Globus pallidus (tissue), 1 donor: ENCODE measurements at places on chromosomes 16 and 17.

GRCh38 chr17:64315032-64315490, 52.0 kb upstream of the TEX2 start:
- DNase-seq, result no peak

GRCh38 chr17:8503807-8504206, 68.1 kb downstream of the NDEL1 start:
- no peak for DNase-seq

DNA sequence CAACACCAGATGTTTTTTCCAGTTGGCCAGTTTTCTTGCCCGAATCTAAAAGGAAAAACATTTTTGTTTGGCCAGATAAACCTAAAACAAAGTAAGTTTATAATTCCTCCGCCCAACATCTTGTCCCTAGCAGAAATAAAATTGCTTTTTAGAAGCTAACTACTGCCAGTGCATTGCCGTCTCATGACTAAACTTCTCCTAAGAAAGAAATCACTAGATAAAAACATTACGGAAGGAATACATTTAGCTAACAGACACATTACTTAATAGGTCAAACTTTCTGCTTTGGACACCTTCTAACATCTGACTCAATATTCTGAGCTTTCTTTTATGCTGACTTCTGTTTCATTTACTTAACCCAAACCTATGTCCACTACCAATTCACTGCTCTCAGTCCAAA, 36.2 kb downstream of the FBXL20 start:
- DNase-seq, result no peak

GRCh38 chr17:72878975-72879660, 213.4 kb downstream of the SLC39A11 start:
- no peak for DNase-seq

DNA sequence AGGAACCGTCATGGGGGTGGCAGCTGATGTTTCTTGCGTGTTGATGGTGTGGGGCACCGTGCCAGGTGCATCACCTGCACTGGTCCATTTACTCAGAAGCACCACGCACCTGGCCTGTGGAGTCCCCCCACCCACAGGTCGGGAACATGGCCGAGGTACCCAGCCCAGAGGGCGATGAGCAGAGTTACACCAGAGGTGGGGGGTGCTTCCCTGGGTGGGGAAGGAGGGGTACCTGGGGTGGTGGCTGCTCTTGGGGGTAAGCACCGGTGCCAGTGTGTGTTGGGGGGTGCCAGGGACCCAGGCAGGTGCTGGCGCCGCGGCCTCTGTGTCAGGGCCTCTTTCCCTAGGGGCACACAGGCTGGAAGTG, 5.0 kb upstream of the ZNF750 start:
- no peak for DNase-seq

- DNase-seq, result peak; percentile 22
Observed at GRCh38 chr16:68356249-68356918, 45.6 kb downstream of the PRMT7 start.

- peak; percentile 40 for DNase-seq
Observed at GRCh38 chr17:47117386-47117785, 71.7 kb downstream of the CDC27 start.

GRCh38 chr17:29707212-29707571, 84.5 kb upstream of the CORO6 start:
- DNase-seq, result no peak

GRCh38 chr17:81962499-81963441, 1.8 kb upstream of the NOTUM start:
- no peak for DNase-seq

- no peak for DNase-seq
Observed at GRCh38 chr17:40793832-40794231, 5.9 kb downstream of the KRT28 start.

DNA sequence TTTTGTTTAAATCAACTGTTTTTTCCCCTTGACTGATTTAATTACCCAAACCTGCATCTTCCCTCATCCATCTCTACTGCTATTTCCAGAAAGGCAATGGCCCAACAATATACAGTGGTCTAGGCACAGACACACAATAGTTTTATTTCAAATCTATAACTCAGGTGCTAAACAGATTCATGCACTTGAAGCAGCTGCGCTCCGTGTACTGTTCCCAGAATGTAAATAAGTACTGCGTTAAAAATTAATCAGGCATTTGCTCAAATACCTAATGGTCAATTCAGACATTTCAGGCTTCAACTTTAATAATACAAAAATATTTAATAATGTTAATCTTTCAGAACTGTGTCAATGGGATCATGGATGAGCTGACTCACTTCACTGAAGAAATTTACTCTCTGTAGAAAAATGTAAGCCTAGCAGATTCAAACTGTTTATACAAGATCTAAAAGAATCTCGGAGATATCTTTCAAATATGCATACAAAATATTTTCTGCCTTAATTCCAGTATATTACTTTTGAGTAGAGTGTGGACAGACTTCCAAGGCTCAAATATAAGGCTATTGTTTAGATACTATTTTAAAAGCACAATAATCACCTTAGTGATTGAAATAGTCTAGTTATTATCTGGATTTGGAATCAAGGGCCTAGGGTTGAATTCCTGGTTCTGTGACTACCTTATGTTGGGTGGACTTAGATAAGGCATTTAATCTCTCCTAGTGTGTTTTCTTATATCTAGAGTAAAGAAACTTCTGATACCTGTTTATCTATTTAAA, 97.4 kb upstream of the PSMD7 start:
- no peak for DNase-seq

DNA sequence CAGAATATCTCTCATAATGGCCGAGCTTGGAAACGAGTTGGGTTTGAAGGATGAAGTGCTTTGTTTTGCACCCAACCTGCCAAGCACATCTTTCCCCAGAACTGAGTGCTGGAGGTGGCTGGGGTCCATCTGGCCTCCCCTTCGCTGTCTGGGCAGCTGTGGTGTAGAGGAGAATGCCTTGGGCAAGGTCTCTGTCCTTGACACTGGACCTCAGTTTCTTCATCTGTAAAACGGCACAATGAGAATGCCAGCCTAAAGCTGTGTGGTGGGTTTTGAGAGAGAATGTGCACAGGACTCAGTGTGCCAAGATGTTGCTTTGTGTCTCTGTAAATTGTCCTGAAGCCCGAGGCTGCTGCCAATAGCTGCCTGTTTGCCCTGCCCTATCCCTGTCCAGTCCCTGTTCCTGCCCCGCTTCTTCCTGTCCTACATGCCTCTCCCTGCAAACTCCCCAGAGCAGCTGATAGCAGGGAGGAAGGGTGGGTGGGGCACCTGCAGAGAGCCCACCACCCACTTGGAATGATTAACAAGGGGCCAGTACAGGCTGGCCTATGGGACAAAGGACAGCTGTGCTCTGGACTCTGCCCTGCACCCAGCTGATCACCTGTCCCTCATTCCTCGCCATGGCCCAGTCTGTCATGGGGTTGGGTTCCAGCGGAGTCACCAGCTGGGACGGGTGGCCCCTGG, 15.3 kb downstream of the LASP1 start:
- DNase-seq, result no peak

- no peak for DNase-seq
Observed at GRCh38 chr17:238071-238963, 56.9 kb upstream of the DOC2B start.

DNA sequence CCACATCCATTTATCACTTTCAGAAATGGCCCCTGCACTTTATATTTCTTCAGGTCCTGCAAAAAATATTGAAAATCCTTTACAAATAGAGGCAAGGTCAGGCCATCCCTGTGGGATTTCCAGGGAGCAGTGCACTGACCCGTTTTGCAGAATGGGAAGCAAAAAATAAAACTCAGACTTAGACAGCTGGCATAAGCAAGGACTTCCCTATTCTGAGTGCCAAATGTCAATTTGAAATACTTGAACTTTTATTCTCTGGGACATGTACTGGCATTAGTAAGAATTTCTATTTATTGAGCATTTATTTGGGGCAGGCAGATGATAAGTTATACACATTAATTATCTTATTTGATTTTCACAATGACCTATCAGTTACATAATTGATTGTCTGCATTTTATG, 32.4 kb downstream of the PRKCB start:
- no peak for DNase-seq

GRCh38 chr17:13462146-13462545, 139.6 kb downstream of the HS3ST3A1 start:
- DNase-seq, result no peak

- peak; percentile 24 for DNase-seq
Observed at GRCh38 chr16:8644211-8645140, 23.0 kb downstream of the METTL22 start.

DNA sequence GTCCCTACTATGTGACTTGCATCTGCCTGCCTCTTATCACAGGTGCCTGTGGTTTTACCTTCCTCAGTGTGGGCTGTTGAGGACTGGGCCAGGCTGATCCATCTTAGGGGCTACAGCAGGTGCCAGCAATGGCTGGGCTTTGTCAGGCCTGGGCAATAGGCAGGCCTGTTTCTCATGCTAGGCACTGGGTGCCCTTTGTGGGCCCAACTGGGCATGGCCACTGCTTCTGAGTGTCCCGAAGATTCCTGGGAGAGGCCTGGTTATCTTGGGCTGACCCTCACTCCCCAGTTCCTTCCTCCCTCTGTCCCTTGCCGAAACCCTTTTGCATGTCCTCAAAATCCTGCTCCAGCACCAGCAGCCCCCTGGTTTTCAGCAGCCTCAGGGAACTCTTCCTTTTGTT, 1024.9 kb downstream of the KCNJ18 start:
- no peak for DNase-seq

DNA sequence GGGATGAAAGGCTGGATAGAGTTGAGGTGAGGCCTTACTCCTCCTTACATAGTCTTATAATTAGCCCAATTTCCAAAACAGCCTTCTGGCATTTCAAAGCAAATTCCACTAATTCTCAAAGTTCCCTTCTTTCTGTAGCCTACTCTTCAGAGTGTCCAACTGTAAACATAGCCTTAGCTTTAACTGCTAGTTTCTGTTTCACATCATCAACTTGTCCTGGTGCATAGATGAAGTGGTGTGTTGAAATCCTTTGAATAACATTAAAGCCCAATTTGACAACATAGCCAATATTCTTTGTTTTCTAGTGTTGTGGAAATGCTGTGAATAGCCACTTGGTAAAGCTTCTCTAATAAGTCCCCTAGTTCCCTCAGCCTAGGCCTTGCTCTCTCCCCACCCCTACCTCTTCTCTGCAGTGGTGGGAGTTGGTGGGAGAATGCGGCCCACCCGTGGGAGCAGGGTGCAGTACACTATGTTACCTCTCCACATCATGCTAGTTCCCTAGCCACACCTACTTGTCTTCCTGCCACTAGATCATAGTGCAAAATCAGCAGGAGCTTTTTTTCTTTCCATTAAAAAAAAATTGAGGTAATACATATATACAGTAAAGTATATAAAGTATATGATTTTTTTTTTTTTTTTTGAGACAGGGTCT, 127.0 kb upstream of the HAS3 start:
- no peak for DNase-seq

GRCh38 chr17:5820721-5821456, 236.6 kb upstream of the NLRP1 start:
- DNase-seq, result no peak

DNA sequence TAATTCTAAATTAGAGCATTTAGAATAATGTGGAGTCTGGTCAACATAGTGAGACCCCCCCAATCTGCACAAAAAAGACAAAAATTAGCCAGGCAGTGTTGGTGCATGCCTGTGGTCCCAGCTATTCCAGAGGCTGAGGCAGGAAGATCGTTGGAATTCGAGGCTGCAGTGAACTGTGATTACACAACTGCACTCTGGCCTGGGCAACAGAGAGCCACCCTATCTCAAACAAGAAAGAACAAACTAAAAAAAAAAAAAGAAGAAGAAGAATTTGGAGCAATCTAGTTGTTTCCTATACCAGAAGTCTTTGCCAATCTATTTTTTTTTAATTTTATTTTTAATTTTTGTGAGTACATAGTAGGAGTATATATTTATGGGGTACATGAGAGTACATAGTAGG, 6.0 kb downstream of the CETP start:
- no peak for DNase-seq

DNA sequence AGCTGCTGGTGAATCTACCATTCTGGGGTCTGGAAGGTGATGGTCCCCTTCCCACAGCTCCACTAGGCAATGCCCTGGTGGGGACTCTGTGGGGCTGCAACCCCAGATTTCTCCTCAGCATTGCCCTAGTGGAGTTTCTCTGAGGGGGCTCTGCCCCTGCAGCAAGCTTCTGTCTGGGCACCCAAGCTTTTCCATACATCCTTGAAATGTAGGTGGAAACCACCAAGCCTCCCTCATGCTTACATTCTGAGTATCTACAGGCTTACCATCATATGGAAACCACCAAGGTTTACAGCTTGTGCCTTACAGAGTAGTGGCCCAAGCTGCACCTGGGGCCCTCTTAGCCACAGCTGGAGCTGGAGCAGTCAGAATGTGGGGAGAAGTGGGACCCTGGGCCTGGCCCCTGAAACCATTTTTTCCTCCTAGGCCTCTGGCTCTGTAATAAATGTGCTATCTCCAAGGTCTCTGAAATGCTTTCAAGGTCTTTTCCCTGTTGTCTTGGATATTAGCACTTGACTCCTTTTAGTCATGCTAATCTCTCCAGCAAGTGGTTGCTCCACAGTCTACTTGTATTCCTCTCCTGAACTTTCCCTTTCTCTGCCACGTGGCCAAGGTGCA, 19.6 kb upstream of the DLX3 start:
- no peak for DNase-seq

DNA sequence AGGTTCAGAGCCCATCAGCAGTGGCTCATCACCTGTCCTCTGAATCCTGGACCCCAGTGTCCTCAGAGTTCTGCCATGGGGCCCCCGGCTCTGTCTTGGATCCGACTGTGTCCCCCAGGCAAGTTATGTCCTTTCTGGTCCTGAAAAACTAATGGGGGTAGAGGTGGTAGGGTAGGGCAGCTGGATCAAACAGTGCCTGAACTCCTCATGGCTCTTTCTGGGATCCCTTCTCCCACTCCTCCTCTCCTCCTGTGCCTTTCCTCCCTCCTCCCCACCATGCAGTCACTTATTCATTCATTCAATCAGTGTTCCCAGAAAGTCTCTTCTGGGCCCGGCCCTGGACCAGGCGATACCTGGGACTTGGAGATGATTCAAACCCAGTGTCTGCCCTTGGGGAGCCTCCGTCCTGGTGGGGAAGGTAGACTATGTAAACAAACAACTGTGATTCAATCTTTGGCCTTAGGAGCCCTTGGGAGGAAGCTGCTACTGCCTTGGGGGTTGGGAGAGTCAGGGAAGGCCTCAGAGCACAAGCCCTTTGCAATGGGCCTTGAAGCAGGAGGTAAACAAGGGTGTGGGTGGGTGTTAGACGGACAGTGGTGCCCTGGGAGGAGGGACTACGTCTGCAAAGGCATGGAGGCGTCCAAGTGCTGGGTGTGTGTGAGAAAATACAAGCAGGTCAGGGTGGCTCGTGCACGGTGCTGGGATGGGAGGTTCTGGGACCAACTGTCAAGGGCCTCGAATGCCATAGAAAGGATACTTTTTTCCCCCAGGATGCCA, 6.4 kb upstream of the FAM83G start:
- DNase-seq, result no peak

DNA sequence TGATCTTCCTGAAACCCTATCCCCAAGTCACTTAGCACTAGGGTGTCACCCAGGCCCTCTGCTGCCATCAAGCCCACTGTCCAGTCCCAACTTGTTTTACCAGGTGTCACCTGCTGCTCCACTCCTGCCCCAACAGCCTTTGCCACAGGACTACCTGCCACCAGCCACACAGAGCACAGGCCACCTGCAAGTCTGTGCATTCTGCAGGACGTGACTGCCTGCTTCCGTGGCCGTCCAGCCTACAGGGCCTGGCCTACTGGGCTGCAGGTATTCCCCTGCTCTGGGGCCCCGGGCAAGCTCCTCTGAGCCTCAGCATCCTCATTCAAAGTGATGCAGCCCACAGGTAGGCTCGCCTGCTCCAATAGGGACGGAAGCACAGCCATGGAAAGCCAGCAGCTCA, 3.2 kb downstream of the MCRIP1 start:
- DNase-seq, result no peak

- DNase-seq, result no peak
Observed at GRCh38 chr17:68297195-68297594, 5.9 kb downstream of the ARSG start.

GRCh38 chr16:28192806-28193529, 18.8 kb downstream of the XPO6 start:
- DNase-seq, result no peak
